ENCODE measurements at places on chromosomes 2 and 18.
A peak's percentile ranks its signal among the peaks of the same experiment; 100 is the strongest.

DNA sequence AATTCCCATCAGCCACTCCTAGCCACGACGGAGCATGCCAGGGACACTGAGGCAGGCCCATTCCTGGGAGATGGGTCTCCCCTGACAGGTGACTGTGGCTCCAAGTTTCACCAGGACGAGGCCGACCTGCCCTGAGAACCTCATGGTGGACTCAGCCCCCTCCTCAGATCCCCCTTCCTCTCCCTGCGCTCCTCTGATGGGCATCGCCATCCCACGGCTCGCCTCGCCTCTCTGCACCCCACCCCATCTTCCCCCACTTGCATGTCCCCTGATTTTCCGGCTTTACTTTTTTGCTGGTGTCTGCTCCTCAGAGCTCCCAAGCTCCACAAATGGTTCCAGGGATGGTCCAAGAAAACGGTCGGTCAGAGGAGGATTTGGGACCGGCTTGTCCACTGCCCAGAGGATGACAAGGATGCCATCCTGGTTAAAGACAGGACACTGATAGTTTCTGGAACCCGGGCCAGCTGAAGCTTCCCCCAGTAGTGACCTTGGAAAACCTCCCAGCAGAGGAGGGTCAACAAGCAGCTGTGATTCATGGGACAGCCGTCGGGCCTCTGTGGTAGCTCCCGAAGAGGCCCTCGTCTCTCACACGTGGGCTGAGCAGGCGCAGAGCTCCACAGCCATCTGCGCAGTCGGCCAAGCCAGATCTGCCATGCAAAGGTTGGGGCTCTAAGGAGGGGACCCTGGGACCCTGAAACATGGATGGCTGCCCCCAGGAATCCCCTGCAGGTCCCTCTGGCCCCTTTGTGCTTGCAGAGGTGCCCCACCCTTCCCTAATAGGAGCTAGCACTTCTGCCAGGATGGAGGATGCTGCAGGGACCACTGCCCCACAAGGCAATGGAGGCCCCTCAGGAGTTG lies 87.8 kb upstream of the SLC66A3 start:
- DNase-seq, result no peak

- no peak for DNase-seq
Measured at GRCh38 chr2:26048791-26049190, 14.9 kb downstream of the RAB10 start.

- peak; percentile 47 for DNase-seq
Measured at GRCh38 chr2:42878581-42878980, 86.2 kb upstream of the HAAO start.

GRCh38 chr2:152173831-152174230 lies 1.7 kb downstream of the STAM2 start:
- no peak for DNase-seq

GRCh38 chr18:49303379-49303778 lies 157.1 kb downstream of the DYM start:
- no peak for DNase-seq

GRCh38 chr2:7031547-7032245 lies 114.5 kb downstream of the RNF144A start:
- peak; percentile 22 for DNase-seq

GRCh38 chr2:28165087-28165635 lies 227.5 kb upstream of the FOSL2 start:
- no peak for DNase-seq

- no peak for DNase-seq
Measured at GRCh38 chr2:10140841-10141610, 18.5 kb downstream of the RRM2 start.

GRCh38 chr18:515156-515815 lies 14.8 kb upstream of the COLEC12 start:
- no peak for DNase-seq

DNA sequence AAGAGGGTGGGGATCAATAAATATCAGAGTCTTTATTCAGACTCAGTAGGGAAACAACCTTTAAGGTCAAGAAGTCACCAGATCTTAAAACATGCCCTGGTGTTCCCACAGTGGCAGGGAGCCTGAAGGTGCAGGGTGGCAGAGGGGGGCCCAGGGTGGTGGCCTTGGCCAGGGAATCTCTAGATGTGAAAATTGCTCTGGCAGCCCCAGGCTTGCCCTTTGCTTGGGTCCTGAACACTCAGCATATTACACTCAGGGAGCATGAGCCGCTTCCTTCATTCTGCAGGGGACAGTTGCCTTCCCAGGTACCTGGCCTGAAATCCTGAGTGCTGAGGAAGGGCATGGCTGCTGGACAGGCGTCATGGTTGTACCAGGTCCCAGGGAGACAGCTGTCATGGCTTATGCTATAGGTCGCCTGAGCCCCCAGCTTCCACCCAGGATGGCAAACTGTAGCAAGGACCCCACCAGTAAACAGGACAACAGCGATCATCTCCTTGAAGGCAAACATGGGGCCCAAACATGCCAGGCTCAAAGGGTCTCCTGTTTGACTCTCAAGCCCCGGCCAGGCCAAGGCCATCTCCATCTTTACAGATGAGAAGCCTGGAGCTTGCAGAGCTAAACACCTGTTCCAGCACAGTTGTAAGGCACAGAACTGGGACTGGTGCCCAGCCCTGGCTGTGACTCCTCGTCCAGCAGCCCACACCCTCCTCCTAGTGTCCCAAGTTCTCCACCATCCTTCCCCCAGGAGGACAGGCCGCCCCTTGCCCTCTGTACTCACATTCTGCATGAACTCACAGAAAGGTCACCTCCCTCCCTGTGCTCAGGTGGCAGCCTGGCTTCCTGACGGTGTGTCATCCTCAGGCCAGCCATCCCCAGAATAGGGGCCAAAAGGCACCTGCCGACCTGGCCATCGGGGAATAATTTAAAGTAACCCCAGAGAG lies 14.6 kb downstream of the ABCG8 start:
- DNase-seq, result no peak

DNA sequence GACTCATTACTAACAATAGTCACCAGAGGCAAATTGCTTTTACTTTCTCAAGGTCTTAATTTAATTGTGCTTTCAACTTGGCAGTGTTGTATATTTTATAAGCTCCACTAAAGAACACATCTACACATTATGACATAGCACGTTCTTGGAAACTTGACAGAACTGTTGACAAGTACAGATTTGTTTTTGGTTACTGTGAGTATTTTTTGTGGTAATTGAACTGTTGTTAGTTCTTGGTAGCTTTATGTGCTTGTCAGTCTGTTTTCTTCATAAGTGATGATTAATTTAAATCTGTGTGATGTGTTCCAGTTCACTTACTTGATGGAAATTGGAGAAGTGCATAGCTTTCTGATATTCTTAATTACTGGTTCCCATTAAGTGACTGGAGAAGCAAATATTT lies 63.9 kb downstream of the COMMD1 start:
- DNase-seq, result no peak

DNA sequence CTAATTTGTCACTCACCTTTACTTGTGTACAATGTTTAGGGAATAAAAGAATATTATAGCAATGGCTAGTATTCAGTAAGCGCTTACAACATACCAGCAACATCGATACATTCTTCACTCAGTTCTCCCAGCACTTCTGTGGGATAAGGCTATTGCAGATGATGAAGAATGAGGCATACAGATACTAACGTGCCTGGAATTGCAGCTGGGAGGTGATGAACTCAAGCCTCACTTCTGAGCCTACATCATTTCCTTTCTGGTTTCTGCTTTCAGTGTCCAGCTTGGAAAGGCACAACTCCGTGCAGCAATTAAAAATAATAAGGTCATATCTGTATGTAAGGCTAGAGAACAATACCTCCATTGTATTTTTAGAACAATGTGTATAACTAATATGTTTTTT lies 95.4 kb upstream of the AQP4 start:
- no peak for DNase-seq

DNA sequence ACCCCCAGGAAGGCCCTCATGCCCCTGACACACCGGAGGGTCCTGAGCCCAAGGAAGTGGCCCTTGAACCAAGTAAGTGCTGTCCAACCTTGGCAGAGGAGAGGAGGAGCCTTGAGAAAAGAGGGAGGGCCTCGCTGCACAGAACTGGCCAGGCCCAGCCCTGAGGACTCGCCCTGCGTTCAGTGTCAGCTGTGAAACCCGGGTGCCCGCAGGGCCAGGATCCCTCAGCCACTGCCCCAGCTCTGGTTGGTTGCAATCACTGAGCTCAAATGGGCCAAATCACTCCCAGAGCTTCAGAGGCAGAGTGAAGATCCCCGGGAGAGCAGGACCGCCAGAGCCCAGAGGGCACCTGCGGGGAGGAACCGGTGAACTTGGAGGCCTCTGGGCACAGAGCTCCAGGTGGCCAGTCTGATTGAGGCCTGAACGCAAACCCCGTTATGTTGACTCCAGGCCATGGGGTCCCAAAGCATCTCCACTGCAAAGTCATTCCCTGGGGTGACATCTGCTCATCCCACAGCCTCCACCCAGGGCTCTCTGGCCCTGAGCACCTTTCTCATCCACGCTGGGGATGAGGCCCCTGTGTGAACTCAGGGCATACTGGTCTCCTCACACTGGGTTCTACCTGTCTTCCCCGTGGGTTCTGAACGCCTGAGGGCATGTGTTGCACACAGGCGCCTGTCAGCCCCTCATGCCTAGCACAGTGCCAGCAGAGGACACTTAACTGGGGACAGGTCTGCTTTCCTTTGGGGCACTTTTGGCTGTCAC lies 11.9 kb downstream of the GBX2 start:
- DNase-seq, result no peak

DNA sequence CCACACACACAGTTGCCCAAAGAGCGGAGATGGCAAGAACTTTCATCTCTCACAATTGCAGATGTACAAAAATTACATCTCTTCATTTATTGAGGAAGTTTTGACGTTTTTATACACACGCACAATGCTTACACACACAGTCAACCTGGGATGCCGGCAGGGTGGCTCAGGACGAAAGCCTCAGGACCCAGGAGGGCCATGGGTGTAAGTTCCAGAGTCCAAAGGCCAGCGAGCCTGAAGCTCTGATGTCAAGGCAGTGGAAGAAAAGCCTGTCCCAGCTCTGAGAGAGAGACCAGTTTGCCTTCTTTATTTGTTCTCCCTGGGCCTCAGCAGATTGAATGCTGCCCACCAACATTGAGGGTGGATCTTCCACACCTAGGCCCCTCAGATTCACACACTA lies 10.1 kb downstream of the AMER3 start:
- no peak for DNase-seq

GRCh38 chr2:14231391-14231898 lies 401.1 kb upstream of the LRATD1 start:
- DNase-seq, result no peak

- DNase-seq, result no peak
Measured at GRCh38 chr2:15809404-15809803, 130.9 kb upstream of the MYCN start.

GRCh38 chr2:44787663-44788062 lies 153.8 kb upstream of the SIX3 start:
- DNase-seq, result no peak

DNA sequence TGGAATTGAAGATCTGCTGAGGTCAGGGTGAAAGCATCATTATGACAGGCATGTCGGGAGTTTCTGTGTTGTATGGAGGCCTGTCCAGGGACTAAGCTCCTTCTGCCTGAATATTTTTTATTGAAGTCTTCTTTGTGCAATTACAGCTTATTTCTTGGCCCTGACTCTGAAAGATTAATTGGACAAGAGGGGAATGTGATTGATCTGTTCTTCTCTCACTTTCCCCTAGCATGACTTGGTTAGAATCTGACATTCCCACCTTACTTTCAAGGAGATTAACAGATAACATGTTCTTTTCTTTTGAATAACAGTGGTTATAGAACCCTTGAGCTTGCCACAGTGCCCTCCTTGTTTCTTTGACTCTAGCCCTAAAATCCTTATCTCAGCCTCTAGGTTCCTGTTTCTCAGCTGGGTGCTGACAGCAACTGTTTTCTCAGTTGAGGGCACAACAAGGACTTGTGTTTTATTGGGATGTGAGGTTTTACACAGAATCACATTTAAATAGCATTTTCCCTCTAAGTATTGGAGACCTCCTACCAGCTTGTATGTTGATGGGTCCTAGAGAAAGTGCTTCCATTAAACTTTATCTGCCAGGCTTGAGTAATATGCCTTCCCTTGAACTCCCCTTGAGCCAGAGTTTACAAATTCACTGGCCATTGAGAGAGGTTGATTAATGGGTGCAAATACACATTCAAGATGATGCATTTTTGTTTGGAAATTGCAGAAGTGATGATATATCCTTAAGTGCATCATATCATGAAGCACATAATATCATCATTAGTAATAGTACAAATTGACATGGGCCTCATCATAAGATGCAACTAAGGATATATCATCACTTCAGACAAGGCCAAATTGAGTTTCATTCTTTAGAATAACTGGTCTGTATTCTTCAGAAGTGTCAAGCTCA lies 12.5 kb downstream of the TTLL4 start:
- no peak for DNase-seq

GRCh38 chr2:205681401-205682238 lies 681 bp upstream of the NRP2 start:
- DNase-seq, result no peak

- no peak for DNase-seq
Measured at GRCh38 chr2:222979484-222979883, 72.5 kb upstream of the KCNE4 start.

DNA sequence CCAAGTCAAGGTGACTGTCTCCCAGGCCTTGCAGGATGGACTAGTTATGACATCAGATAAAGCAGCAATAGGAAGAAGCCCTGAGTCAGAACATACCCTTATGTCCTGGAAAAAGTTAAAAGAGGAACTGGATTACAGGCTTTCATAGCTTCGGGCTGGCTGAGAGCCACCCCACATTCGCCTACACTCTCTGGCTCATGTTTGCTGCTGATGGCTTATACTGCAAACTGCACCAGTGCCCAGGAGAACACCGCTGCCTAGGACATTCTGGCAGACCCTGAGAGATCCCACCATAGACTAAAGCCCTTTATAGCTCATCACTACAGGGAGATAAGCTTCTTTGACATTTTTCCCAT lies 20.3 kb downstream of the SLC8A1 start:
- no peak for DNase-seq
